Activated T-cell treated with anti-CD3 and anti-CD28 coated beads for 1 hour (primary cell): ENCODE measurements at places on chromosomes 16 and 17.
A peak's percentile ranks its signal among the peaks of the same experiment; 100 is the strongest.

GRCh38 chr17:50210240-50211225 lies 9.1 kb upstream of the COL1A1 start:
- no peak for DNase-seq

GRCh38 chr17:64318068-64318467 lies 55.0 kb upstream of the TEX2 start:
- DNase-seq, result no peak

DNA sequence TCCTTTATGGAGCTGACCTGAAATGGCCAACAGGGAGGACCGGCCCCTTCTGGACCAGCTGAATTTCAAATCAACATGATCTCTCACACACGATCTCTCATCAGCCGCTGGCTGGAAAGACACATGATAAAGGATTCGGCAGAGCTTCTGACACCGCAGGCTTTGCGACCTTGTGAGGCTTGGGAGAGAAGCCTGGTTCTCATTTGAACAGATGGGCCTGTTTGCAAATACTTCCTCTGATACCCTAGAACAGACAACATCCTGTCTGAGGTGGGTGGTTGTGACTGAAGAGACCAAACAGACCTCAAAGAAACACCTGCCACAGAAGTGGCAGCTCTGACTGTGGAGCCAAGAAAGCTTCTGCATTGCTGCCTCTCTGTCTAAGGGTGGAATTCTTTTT lies 77.9 kb upstream of the SDK2 start:
- peak; percentile 19 for DNase-seq

- no peak for DNase-seq
Observed at GRCh38 chr16:17412221-17412620, 58.5 kb downstream of the XYLT1 start.
